ENCODE measurements at places on chromosomes 13 and 19.

DNA sequence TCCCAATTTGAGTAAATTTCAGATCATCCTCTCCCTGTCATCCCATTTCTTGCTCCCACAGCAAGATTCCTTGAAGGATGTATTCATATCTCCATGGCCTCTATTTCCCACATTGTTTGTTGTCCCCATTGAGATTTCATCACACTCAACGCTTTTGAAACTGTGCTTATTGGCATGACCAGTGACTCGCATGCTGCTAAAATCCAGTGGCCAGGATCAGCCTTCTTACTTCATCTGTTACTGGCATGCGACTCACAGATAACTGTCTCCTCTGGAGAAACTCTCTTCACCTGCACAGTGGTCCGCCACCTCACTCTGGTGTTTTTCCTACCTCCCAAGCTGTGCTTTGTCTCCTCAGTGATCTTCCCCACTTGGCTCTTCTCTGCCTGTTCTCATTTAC is 95.8 kb downstream of the WASF3 start:
- no peak for DNase-seq

DNA sequence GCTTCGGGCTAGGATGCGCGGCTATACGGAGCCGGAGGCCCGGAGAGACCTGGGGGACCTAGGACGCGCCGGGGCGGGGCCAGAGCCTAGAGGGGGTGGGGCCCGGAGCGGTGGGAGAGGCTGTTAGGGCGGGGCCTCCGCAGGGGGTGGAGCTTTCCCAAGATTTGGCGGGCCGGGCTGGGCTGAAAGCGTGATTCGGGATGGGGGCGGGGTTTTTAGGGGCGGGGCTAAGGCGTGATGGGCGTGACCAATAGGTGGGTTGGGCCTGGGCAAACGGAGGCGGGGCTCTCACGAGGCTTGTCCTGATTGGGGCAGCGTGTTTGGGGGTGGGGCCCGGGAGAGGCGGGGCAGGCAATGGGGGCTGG is 439 bp downstream of the RAB11B start:
- peak; percentile 87 for DNase-seq

DNA sequence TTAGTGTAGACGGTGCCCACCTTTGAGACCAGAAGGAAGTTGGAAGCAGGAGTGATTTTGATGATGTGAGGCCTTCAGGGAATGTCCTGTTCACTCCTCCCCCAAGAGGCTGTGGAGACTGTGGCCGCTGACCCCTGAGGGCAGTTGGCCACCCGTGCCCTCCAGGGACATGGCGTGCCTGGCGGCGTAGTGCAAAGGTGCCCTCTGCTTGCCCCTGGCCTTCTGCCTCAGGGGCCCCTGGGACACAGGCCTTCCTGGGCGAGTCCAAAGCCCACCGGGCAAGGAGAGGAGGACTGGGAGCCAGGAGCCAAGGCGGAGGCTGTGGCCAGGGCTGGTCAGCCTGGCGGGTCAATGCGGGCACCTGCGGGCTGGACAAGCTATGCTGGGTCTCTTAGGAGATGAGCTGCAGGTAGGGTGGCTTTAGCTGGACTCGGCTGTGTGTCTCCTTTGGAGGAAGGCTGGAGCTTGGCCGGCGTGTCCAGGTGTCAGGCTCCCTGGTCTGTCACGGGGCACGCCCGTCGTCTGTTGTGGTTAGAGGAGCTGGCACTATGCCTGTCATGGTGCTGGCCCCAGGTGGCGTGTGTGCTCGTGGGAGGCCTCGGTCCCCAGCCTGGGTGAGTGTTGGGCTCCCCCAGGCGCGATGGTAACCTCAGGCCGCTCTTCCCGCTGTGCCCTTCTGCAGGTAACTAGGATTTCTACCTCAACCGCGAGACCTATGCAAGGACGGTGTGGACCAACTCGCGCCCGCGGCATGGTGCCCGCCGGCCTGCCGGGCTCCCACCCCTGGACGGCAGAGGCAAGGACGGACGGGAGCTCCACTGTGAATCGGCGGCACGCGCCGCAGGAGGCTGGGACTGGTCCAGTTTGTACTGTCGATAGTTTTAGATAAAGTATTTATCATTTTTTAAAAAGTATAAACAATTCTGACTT is 6.8 kb downstream of the PLEKHJ1 start:
- no peak for DNase-seq

GRCh38 chr19:41816761-41817160 is 20.4 kb downstream of the CEACAM3 start:
- no peak for DNase-seq

- no peak for DNase-seq
Observed at GRCh38 chr13:42946927-42947326, 45.1 kb downstream of the EPSTI1 start.

GRCh38 chr13:98520674-98521449 is 56.0 kb downstream of the STK24 start:
- DNase-seq, result no peak

DNA sequence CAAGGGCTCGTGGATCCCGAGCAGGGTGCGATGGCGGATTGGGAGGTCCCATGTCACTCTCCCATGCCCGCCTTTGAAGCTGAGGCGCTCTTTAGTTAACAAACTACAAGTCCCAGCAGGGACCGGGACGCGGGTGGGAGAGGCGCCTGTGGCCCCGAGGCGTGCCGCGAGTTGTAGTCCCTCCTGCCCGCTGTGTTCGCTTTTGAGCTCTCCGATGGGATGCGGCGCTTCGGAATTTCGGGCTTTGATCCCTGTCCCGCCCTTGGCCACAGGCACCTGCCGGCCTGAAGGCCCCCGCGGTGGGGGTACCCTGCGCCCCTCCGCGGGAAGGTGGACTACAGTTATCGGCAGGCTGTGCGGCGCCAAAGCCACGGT is 11.0 kb downstream of the CYTH2 start:
- peak; percentile 54 for DNase-seq

DNA sequence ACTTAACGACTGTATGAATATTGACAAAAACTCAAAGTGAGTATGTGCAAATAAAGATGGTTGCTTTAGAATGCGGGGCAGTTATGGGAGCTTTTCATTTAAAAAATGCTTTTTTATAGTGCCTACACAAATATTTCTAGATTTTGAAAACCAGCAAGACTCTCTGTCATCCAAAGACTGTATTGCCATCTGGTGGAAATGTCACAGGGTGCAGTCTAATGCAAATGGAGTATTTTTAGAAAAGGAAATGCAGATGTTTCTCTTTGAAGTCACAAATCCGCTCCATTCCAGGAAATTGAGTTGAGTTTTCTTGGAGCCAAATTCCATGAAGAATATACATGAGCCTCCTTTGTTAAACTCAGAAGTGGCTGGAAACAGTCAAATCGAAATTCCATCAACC is 2.3 kb upstream of the C1QTNF9B start:
- DNase-seq, result no peak

DNA sequence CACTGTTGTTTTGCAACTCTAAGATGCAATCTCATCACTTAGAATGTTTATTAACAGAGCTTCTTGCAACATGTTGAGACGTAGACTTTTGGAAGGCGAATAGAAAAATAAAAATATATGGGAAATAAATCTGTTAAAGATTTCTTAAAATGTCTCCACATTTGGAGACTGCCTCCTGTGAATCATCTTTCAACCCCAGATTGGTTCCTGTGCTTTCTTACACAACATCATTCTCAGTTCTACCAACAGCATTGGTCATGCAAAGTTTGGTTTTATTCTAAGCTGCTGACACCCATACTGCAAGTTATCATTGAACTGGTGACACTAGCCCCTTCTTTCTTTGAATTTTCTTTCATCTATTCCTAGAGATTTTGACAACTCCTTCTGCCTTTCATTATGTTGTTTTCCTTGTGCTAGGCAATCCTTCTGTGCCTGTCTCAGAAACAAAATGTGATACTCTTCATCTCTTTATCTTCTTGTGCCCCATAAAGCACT is 1.6 kb upstream of the IGFL3 start:
- no peak for DNase-seq
